ENCODE measurements at places on chromosomes 13 and 19.
A peak's percentile ranks its signal among the peaks of the same experiment; 100 is the strongest.

- peak; percentile 56 for DNase-seq
Observed at GRCh38 chr13:98267080-98267912, 90.2 kb upstream of the RNF113B start.

- DNase-seq: no peak
Observed at GRCh38 chr13:49214917-49215376, 5.2 kb upstream of the MLNR start.

DNA sequence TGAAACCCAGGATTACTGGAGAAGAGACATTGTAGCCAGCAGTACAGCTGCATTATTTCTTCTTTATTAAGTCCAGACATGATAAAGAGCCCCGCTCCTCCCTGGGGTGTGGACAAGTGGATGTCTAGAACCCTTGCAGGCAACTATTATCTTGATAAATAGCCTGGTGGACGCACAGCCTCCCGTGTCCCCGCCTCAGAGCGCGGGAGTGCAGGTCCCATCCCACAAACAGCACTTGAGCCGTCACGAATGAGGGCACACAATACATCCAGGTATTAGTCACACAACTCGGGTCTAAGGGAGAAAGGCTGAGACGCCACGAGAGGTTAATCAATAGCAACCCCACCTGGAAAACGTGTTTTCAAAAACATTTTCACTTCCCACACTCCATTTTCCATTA is 213.2 kb upstream of the SOX1 start:
- DNase-seq: no peak

- no peak for DNase-seq
Observed at GRCh38 chr13:45782327-45783045, 69.1 kb downstream of the SIAH3 start.

DNA sequence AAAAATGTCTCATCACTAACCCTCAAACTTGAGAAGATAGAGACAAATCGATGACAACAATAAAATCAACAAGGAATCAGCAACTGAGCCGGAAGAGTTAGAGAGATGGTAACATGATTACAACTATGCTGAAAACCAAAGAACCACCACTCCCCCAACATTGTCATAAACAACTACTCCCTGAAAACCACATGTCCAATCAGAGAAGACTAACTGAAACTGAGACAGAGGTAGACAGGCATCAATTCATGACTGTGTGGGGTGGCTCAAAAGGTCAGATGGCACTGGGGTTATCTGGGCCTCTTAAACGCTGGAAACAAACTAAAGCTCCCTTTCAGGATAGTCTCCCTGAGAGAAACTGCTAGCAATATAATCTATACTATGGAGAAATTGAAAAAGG is 488.8 kb downstream of the KCTD12 start:
- DNase-seq: no peak

- no peak for DNase-seq
Observed at GRCh38 chr13:53310786-53311185, 282.2 kb downstream of the OLFM4 start.

DNA sequence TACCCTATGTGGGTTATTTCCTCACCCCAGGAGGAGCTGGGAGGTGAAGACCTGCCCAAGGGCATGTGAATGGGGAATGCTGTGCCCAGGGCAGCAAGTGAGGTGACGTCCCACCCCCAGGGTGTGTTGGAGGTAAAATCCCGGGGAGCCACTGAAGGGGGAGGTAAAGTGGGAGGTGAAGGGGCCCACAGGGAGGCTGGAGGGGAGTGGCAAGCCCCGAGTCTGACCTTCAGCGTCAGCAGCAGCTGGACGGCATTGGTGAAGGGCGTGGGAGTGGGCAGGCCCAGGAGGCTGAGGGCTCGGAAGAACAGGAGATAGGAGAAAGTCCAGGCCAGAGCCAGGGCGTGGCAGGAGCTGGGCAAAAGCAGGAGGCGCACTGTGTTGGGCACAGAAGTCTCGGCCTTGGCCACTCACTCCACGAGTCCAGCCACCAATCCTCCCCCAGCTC is 2.4 kb downstream of the MBOAT7 start:
- no peak for DNase-seq

- DNase-seq: no peak
Observed at GRCh38 chr19:13844130-13844631, 32.8 kb upstream of the NANOS3 start.

DNA sequence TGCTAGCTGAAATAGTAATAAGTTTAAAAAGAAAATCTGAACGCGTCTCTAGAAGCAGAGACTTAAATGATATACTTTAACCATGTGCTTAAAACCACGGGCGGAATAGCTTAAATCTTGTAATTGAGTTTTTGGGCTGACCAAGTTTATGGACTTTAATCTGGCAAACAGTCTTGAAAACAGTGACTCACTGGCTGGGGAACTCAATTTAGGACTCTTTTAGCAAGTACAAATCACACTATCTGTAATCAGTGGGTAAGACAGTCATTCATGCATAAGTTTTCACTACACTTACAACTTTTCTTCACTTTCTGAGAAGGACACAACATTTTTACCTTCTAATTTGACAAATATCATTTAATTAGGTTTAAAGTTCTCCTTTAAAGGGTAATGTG is 26.8 kb downstream of the ZNF627 start:
- no peak for DNase-seq

- DNase-seq: no peak
Observed at GRCh38 chr13:52012512-52012836, 276 bp downstream of the ALG11 start.

GRCh38 chr19:51272183-51272810 is 21.4 kb downstream of the SIGLECL1 start:
- no peak for DNase-seq

- no peak for DNase-seq
Observed at GRCh38 chr13:109884462-109884861, 98.1 kb upstream of the IRS2 start.

GRCh38 chr19:18832306-18833140 is 764 bp downstream of the UPF1 start:
- DNase-seq: no peak

- no peak for DNase-seq
Observed at GRCh38 chr13:76474966-76475365, 411.2 kb downstream of the KCTD12 start.

DNA sequence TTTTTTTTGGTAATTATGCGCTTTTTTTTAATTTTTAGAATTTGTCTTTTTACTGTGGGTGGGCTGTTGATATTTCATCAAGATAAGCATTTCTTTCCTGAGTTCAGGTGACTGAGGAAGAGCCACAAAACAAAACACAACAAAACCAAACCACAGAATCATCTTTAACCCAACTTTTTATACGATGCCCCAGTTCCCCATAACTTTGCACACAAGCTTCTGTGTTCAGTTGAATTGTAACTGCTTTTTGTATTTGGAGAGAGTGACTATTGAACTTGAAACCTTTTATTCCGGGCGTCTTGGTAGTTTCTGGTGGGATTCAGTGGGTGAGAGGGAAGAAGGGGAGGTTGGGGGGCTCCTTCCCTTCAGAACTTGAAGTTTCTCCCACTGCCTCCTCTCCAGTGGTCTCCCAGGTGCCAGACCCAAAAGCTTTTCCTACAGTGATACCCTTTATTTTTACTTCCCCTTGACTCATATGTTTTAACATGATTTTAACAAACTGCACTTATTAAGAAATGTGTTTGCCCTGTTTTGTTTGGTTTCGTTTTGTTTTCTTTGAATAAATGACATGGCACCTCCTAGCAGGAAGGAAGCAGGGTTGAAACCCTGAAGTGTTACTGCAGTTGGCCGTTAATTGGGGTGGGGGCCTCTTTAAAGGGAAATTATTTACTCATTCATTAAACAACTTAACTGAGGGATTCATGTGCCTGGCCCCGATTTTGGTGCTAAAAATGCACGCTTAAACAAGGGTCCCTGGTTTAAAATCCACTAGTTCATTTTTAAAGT is 2.7 kb upstream of the CCDC97 start:
- no peak for DNase-seq

GRCh38 chr19:18713550-18714117 is 30.2 kb downstream of the CRTC1 start:
- no peak for DNase-seq

DNA sequence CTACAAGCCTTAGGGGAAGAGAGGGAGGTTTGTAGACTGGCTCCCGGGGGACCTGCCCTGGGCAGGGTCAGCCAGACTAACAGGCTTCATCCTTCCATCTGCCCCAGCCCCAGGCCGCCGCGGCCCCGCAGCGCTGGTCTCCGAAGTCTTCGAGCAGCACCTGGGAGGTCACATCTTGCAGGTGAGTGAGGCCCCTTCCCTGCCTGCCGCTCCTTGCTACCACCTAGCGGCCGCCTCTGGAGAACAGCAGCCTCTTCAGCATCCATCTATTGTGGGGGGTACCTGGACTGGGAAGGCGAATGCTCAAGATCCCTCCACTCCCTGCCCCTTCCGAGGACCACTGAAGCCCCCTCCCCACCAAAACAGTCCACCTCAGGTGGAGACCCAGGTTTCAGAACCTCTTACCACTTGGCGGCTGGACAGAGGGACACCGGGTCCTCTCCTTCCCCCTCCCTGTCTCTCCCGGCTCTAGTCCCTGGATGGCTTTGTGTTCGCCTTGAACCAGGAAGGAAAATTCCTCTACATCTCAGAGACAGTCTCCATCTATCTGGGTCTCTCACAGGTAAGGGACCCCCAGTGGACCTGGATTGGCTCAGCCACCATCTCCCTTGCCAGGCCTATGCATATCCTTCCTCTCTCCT is 12.7 kb downstream of the NPAS1 start:
- DNase-seq: no peak

DNA sequence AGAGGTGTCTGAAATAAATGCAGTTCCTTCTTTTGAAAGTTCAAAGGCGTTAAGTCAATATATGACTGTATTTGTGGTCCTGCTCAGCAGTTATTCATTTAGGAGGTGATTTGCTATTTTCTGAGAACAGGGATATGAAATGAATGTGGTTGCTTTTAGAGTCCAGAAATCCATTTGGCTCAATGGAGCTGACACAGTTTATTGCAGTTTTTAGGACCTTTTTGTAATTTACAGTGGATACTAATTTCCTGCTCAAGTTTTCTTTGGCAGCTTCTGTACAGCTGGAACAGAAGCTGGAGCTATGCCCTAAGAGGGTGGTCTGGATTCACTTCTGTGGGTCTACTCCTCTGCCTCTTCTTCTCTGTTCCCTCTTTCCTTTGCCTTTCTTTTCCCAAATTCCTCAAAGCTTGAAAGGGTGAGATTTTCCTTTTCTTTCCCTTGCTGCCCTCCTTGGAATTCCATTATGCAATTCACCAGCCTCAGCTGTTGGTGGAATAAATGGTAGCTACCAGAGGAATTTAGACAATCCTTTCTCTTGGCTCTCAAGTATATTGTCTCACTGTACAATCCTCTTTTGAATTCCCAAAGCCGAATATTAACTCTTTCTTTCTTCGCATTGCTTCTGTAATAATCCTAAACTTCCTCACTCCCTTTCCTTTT is 39.9 kb downstream of the ITGBL1 start:
- no peak for DNase-seq
